Fibroblast of skin of left quadriceps (primary cell): ENCODE measurements at places on chromosomes 7 and 10.

DNA sequence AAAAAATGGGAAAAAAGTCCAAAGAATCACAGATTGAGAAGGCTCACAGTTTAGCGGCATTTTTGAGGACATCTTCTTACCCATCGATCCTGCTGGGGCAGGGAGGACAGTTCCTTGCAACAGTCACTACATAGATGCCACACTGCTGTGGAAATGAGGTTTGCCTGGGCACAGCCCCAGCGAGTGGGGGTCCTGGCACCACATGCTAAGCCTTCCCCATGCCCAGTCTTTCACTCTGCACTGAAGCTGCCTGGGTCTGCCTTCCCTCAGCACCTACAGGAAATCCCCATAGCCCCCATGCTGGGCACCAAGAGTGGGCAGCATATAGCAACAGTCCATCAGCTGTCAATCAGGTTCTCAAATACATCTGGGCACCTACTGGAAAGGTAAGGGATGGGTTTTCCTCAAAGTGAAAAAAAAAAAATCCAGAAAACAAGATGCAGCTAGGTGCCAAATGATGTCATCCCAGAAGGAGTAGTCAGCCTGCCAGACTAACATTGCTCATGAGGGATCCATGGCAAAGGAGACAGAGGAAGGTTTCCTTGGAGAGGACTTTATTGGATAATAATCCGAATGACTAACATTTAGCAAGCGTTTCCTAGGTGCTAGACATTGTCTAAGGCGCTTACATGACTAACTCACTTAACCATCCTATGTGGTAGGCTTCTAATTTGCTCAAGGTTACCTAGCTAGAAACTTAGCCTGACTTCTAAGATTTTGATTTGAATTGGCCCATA, 125.7 kb upstream of the CXCL12 start:
- no peak for DNase-seq

DNA sequence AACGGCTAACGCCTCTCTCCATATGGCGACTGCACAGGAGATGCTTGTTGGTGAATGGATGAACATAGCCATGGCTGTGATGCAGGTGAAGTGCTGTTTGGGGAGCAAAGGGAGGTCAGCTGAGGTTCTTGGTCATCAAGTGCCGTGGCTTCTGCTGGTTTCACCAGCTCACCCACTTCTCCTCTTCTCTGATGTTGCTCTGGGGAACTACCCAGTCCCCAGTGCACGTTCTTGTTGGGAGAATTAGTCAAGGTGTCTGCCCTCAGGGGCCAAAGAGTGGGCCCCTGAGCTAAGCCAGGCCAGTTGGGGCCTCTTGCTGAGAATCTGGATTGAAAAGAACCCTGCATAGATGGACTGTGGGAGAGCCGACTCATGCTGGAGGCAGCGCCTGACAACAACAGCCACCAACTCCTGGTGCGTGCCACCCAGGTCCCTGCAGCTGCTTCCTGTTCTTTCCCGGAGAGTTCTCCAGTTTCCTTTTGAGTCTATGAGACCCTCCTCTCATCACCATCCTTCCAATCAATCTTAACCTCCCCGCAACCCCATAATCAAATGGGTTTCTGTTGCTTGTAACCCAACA, 3.0 kb downstream of the BTBD16 start:
- no peak for DNase-seq

DNA sequence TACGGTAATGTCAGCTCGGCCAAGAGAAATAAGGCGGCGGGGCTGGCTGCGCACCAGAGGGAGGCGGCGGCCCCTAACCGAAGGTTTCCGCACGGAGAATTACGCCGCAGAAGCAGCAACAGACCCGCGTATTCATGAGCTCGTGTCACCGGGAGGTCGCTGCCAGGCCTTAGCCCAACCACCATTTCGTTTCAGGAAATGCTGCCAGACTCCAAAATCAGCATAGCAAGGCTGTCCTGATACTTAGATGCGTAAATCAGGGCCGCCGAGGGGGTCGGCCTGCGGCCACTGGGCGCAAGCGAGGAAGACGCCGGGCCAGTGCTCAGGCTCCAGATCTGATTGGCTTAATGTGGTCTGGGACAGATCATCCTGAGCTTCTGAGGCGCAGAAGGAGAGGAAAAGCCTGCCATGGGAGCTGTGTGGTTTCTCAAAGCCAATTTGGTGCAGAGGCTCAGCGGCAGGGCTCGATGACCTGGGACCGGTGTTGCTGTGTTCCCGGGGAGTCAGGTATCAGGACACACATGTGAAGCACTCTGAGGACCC, 247.9 kb downstream of the BAMBI start:
- DNase-seq = no peak

GRCh38 chr7:100369105-100369504, 4.2 kb upstream of the PILRA start:
- DNase-seq = no peak

DNA sequence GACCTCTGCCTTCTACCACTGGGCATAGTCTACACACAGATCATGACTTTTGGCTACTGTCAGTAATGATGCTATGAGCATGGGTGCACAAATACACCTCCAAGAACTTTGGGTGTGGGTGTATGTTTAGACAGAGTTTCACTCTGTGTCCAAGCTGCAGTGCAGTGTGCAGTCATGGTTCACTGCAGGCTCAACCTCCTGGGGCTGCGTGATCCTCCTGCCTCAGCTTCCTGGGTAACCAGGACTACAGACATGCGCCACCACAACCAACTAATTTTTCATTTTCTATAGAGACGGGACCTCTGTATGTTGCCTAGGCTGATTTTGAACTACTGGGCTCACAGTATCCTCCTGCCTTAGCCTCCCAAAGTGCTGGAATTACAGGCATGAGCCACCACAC, 194.4 kb downstream of the NSUN6 start:
- no peak for DNase-seq

- no peak for DNase-seq
Measured at GRCh38 chr7:140263277-140263676, 86.5 kb upstream of the KDM7A start.

GRCh38 chr7:143973870-143974416, 19.3 kb downstream of the OR2F1 start:
- no peak for DNase-seq

DNA sequence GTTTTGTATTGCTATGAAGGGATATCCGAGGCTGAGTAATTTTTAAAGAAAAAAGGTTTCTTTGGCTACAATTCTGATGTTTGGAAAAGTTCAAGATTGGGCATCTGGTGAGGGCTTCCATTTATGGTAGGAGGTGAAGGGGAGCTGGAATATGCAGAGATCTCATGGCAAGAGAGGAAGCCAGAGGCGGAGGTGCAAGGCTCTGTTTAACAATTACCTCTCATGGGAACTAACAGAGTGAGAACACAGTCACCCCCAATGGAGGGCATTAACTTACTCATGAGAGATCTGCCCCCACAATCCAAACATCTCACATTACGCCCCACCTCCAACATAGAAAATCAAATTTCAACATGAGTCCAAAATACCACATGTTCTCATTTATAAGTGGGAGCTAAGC, 62.0 kb downstream of the AKR1D1 start:
- DNase-seq = no peak

DNA sequence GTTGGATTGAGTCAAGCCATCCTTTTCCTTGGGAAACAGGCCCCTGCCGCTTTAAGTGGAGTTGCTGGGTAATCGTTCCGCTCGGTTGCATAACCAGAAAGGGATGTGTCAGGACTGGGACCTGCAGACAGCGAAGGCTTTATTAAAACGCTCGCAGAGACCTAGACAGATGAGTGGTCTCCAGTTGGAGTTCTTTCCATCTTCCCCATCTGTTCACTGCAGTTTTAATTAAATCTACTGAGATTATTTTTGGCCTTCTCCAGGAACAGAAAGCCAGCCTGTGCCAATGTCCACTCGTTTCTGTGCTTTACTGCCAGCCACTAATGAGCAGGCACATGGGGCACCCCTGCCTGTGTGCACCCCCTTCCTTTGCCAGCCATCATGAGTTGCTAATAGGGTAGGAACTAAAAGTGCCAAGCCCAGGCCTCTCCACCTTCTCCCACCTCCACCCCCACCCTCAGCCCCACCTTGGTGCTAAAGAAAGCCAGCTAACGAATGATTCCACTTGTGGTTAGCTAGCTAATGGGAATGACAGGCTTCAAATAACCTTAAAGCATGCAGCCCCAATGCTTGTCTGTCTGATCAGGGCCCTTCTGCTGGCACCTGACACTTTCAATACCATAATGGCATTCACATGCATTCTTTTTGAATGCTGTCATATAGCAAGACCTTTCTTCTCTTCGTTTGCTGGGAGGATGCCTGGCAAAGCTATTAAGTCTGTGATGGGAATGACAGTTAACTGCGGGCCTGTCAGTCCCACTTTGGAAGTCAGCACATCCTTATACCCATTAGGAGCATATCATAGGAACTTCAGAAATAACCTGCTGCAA, 556.8 kb upstream of the GALNT17 start:
- DNase-seq = no peak

DNA sequence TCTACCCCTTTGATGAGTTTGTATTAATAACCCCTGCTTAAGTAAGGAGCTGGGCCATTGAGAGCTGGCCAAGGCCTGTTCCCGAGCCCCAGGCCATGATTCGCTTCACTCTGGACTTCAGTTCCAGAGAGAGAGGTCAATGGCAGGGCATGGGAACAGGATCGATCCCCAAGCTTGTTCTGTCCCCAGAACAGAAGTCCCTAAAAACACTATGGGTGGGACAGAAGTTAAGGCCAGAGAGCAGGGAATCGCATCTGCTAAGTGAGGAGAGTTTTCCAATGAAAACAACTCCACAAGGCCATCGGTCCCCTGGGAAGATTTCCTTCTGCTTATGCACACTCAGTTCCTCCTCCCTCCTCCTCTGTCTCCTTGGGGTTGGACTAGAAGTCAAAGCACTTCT, 159.6 kb downstream of the LSM5 start:
- no peak for DNase-seq

- DNase-seq = no peak
Measured at GRCh38 chr7:51973071-51973470, 656.5 kb upstream of the COBL start.

- no peak for DNase-seq
Measured at GRCh38 chr7:154302380-154302779, 250.2 kb downstream of the DPP6 start.
